Activated naive CD4-positive, alpha-beta T cell (primary cell): ENCODE measurements at places on chromosomes 2 and 18.

- DNase-seq = no peak
These were observed 110.0 kb downstream of the TCF4 start for GRCh38 chr18:55477860-55478581.

DNA sequence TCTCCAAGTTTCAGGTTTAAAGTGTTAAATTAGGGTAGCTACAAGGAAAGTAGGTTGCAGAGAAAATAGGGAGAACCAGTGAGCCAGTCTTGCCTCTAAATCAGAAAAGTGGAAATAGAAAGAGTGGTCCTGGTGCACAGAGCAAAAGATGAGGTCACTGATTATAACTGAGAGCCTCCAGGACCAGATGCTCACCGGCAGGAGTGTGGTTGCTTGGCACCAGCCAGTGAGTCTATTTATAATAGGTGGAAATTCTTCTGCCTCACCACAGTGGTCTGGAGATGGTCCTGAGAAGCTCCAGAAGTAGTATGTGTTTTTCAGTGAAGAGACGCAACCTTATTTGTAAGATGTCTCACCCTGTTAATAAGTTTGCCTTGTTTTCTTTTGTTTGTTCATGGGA lies 373.9 kb upstream of the KCNJ3 start:
- no peak for DNase-seq

DNA sequence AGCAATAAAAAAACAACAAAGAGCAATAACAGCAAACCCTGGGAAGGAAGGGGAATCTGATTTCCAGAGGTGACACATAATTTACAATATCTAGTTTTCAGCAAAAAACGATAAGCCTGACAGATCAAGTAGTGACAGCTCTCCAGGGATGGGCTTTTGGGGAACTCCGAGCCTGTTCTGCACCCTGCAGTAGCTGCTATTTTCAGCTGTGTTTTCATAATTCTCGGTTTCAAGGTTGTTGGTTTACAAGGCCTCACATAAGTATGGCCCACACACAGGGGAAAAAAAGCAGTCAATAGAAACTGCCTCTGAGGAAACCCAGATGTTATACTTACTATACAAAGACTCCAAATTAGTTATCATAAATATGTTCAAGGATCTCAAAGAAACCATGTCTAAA lies 67.7 kb upstream of the CTLA4 start:
- no peak for DNase-seq

GRCh38 chr2:45748239-45748638 lies 96.8 kb downstream of the PRKCE start:
- DNase-seq = no peak

DNA sequence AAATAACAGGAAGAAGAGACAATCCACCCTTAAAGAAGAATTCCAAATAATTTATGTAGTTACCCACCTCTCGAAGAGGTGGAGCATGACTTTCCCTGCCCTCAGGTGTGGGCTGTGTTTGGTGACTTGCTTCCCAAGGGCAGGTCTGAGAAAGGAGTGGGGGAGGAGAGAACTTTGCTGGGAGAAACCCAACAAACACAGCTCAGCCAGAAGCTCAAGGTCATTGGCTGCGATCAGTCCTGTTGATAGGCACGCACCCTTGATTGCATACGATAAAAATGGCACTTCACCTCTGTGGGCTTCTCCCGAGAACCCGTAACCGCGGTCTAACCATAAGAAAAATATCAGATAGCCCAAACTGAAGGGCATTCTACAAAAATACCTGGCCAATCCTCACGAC lies 157.5 kb upstream of the ID2 start:
- no peak for DNase-seq

DNA sequence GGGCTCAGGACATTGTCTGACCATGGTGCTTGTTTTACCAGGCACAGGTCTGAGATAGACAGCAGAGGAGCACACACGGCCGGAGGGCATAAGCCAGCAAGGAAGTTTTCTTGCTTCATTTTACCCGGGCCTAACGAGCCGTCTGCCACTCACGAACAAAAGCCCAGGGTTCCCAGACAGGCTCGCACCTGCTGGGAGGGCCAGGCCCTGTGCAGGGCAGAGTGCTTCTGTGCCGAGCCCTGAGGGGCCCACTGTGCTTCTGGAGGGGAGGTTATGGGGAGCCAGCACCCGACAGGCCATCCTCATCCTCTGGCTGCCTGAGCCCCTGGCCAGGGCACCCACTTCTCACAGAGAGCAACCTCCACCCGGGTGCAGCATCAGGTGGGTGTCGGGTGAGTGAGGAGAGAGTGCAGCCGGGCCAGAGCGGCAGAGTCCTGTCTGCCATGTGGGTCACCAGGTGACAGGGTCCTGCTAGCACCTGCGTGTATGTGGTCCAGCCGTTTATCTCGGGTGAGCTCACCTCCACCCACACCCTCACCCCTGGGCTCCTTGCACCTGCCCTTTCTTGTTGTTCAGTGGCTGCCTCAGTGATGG lies 297.9 kb downstream of the NDUFA10 start:
- DNase-seq = no peak

GRCh38 chr2:199466692-199467065 lies 8.9 kb upstream of the SATB2 start:
- DNase-seq = no peak

GRCh38 chr2:142938240-142938639 lies 60.8 kb downstream of the KYNU start:
- no peak for DNase-seq

- no peak for DNase-seq
These were observed 34.3 kb upstream of the CNGA3 start for GRCh38 chr2:98311771-98312545.

DNA sequence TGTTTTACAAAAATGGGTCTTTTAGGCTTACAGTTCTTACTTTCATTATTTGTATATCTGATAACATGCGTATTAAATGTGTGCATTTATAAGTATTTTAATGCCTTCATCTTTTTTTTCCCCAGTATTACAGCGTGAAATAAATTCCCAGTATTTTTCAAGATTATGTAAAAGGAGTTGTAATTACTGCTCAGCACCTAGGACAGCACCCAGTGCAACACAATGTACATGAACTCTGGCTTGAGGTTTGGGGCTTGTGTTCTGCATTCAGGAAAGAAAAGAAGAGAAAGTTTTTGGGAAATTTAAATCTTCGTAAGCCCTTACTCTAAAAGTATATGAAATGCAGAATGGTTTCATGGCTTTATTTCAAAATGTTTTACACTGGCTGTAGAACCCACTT lies 16.7 kb downstream of the ZNF638 start:
- DNase-seq = no peak

GRCh38 chr2:203706403-203706802 lies at the start of gene CD28:
CD28 (plus strand) TSS chr2:203706639; CDS start chr2:203706697, 58 bp downstream.
- peak; percentile 71 for DNase-seq

DNA sequence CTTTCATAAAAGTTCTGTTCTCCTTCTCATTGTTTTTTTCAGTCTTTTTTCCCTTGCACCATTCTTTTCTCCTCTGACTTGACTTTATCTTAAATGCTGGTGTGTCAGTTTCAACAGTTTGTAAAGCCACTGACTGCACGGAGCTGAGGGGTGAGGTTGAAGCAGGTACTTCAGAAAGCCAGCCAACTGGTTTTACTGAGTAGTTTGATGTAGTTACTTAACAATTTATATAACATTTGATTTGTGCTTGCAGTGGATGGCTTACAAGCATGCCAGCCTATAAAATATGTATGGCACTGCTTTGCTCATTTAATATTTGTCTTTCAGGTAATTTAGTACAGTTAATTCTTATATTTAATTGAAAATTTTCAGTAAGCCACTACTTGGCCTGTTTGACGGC lies 55.4 kb downstream of the FAM171B start:
- no peak for DNase-seq

DNA sequence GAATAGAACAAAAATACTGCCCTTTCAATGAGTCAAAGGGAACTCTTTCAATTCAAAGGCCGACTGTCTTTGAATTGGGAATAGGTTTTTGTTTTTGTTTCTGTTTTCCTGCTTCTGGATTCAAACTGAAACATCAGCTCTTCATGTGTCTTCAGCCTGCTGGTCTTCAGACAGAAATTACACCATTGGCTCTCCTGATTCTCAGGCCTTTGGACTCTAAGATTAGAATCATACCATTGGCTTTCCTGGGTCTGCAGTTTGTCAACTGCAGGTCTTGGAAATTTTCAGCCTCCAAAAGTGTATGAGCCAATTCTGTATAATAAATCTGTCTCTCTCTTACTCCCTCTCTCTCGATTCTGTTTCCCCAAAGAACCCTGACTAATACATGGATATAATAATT lies 31.1 kb downstream of the CTLA4 start:
- DNase-seq = no peak

- no peak for DNase-seq
These were observed 26.2 kb upstream of the INSIG2 start for GRCh38 chr2:118062048-118062447.
